ENCODE measurements at places on chromosomes 1 and 21.

- DNase-seq: no peak
Observed at GRCh38 chr1:51255331-51255730, 19.3 kb downstream of the RNF11 start.

DNA sequence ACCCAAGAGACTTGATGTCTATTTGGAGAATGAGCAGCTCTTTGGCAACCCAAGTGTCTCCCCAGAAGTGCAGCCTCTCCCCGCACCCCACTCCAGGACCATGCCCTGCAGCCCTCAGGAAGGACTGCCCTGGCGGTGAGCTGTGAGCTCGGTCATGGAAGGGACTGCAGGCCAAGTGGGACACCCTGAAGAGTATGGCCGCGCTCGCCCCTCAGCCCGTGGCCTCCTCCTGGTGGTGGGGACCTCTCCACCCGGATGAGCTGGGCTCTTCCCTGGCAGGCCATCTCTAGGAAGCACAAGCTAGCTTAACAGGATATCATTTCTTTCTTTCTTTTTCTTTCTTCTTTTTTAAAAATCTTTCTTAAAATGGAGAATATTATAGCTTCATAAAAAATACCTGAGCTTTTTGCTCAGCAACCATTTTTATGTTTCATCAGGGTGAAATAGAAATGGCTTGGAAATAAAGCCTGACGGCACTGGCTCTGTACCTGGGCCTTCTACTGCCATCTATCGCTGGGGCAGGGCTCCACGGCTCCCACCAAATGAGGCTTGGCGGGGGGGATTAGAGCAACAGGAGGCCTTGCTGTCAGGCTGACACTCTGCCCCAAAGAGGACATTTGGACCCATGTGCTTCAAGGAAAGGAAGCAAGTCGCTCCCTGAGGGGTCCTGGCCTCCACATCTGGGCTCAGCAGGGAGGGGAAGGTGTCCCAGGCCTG is 296.2 kb upstream of the VAMP3 start:
- DNase-seq: no peak

DNA sequence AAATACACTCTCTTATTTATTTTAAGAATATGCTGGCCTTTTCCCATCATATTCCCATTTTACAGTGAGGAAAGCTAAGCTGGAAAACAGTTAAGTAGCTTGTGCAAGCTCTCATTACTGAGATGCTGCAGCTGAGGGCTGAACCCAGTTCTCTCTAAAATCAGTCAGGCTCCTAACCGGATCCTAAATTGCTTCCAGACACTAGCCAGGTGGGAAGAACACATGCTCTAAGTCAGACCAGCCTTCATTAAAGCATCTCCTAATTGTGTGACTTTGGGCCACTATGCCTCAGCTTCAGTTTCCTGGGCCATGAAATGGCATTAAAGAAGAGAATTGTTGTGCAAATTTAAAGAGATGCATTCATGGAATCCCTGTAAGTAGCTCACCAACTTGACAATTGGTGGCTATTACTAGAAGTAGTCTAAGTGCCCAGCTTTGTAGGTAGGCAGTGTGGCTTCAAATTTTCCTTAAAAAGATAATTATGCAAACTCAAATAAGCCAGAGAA is 228.4 kb downstream of the DAB1 start:
- no peak for DNase-seq

DNA sequence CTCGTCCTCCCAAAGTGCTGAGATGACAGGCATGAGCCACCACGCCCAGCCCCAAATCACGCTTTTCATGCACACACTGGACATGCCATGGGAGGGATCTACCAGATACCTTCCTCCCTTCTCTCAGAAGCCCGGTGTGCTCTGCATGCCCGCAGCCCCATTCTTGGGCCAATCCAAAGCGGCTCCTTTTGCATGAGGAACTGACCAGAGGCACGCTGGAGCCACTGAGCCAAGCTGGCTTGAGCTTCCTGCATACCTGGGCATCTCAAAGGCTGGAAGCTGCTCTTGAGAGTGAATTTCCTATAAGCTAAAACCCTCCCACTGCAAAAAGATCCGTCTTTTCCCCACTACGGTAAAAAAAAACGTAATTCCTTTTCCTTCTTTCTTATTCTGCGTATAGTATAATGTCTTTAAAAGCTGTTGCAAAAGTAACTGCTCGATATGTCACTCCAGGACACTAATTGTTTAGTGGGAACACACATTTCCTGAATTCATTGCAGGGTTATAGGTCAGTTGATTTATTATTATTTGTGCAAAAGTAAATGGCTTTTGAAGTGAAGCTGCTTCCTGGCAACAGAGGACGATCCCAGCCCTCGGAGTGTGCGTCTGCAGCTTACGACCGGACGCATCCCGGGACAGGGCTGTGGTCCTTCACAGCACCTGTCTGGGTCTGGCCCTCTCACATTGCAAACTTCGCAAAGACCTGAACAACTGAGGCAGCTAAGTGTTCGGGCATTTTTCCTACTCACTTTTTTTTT is 61.8 kb upstream of the ETS2 start:
- no peak for DNase-seq

- DNase-seq: no peak
Observed at GRCh38 chr1:235993652-235994051, 71.2 kb downstream of the NID1 start.

DNA sequence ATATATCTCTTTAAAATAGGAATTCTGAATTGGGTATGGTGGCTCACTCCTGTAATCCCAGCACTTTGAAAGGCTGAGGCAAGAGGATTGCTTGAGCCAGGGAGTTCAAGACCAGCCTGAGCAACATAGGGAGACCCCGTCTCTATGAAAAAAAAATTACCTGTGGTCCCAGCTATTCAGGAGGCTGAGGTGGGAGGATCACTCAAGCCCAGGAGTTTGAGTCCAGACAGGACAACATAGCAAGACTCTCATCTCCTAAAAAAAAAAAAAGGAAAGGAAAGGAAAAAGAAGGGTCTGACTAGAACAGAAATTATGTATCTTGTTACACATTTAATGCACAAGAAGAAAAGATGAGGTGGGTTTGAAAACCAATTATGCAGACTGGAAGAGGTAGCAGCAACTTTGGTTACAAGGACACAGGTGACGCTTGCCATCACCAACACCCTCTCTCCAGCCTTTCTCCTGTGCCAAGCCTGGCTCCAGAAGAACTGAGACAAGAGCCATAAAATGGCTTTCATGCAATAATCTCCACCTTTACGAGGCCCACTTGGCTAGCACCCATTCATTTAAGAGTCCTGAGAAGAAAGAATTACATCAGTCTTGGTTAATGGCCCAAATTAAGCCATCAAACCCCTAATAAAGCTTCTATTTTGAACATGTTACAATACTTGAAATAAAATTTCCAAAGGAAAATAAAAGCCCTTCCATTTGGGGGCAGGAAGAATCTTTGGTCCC is 4.8 kb upstream of the SELENBP1 start:
- no peak for DNase-seq

GRCh38 chr1:167782946-167783345 is 61.2 kb downstream of the MPZL1 start:
- no peak for DNase-seq

- no peak for DNase-seq
Observed at GRCh38 chr1:154159554-154159953, 4.7 kb upstream of the NUP210L start.

- DNase-seq: no peak
Observed at GRCh38 chr1:5391725-5392124, 600.5 kb downstream of the NPHP4 start.

DNA sequence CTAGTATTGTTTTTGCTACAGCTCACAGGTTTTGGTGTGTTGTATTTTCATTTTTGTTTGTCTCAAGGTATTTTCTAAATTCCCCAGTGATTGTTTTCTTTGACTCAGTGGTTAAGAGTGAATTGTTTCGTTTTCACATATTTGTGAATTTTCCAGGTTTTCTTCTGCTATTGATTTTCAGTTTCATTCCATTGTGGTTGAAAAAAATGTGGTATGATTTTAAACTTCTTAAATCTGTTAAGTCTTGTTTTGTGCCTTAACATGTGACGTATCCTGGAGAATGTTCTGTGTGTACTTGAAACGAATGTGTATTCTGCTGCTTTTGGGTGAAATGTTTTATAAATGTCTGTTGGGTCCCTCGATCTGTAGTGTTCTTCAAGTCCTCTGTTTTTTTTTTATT is 117.9 kb downstream of the KIF26B start:
- DNase-seq: no peak

DNA sequence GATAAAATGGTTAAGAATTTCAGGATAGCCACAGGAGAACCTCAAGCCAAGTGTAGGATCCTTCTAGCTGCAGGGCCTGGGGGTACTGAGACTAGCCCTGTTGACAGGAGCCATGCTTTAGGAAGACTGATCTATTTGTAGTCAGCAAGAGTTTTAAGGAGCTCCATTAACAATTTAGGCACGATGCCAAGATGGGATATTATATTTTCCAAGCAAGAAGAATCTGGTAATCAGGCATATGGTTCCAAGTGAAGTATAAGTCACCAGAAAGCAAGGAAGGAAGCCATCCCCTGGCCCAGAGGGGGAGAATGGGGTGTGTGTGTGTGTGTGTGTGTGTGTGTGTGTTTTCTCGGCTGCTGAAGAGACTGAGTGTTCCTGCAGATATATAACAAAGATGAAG is 7.0 kb downstream of the IFNAR2 start:
- no peak for DNase-seq

GRCh38 chr1:151011154-151011850 is 3.1 kb downstream of the PRUNE1 start:
- no peak for DNase-seq

GRCh38 chr1:229210844-229211243 is 60.1 kb upstream of the RAB4A start:
- DNase-seq: no peak

- DNase-seq: no peak
Observed at GRCh38 chr1:54464477-54465146, 58.4 kb upstream of the SSBP3 start.

GRCh38 chr1:228943436-228943835 is 208.2 kb downstream of the RHOU start:
- DNase-seq: no peak

- DNase-seq: no peak
Observed at GRCh38 chr1:212710566-212710965, 10.9 kb upstream of the BATF3 start.

Measured in COR-L47 (cell line).